AG10803 (cell line): ENCODE measurements at places on chromosomes 1 and 21.
A peak's percentile ranks its signal among the peaks of the same experiment; 100 is the strongest.

DNA sequence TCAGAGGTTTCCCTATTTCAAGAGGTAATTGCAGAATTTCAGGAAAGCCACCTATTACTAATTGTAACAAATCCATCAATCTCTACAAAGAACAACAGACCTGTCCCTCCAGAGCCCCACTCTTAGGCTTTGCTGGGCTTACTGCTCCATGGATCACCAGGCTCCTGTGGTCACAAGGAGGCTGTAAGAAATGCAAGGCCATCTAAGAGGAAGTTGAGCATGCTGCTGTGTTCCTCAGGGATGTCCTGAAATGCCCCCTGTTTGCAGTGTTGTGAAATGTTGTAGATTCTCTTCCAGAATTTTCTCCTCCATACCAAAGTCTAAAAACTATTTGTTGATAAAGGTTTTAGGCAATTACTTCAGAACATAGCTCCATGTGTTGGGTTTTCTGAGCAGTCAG, 24.4 kb upstream of the DUSP23 start:
- DNase-seq, result peak; percentile 79

- DNase-seq, result no peak
Measured at GRCh38 chr1:176177764-176178163, 29.3 kb downstream of the COP1 start.

- peak; percentile 33 for DNase-seq
Measured at GRCh38 chr1:177928194-177928593, 41.7 kb downstream of the SEC16B start.

GRCh38 chr21:32378956-32379355, 13.9 kb downstream of the URB1 start:
- peak; percentile 88 for DNase-seq

GRCh38 chr1:204384636-204385352, 25.1 kb upstream of the PLEKHA6 start:
- DNase-seq, result peak; percentile 70

GRCh38 chr1:156392452-156392853, 23.4 kb downstream of the RHBG start:
- DNase-seq, result no peak

- DNase-seq, result no peak
Measured at GRCh38 chr1:218514689-218515088, 169.6 kb downstream of the TGFB2 start.

DNA sequence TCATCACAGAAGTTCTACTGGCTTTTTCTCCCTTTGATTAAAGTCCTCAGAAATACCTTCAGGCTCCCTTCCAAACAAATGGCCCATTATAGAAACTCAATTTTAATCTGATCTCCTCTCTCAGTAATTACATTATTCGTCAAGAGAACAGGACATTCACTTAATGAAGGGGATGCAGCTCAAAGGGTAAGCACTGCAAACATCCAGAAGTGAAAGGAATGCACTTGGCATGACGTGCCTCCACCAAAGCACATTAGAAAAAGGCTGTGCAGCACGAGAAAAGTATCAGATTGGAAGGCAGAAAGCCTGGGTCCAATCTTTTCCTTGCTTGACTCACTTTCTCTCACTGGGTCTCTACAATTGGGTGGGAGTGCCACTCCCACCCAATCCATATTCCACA, 222.6 kb upstream of the BEND5 start:
- DNase-seq, result no peak

- DNase-seq, result peak; percentile 23
Measured at GRCh38 chr1:227068883-227069282, 128.8 kb downstream of the COQ8A start.

GRCh38 chr1:201376464-201377374, 761 bp downstream of the TNNT2 start:
- peak; percentile 4 for DNase-seq

DNA sequence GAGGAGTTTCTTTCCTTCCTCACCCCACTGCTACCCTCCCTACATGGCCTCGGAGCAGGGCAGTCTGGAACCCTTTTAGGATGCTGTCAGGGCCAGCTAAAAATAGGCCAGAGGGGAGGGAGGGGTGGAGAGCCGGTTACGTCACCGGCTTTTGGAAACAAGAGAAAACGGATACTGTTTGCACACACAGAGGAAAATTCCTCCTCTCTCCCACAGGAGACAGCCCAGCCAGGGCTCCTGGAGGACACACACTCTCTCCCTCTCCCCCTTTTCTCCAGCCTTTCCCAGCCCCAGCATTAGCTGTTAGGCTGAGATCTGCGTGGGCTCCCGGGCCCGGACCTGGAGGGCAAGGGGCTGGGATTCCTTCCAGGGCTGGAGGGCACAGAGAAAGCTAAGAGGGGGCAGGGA, 20.0 kb upstream of the ALDH4A1 start:
- DNase-seq, result peak; percentile 88

GRCh38 chr1:27408151-27408550, 15.7 kb downstream of the GPR3 start:
- DNase-seq, result no peak

DNA sequence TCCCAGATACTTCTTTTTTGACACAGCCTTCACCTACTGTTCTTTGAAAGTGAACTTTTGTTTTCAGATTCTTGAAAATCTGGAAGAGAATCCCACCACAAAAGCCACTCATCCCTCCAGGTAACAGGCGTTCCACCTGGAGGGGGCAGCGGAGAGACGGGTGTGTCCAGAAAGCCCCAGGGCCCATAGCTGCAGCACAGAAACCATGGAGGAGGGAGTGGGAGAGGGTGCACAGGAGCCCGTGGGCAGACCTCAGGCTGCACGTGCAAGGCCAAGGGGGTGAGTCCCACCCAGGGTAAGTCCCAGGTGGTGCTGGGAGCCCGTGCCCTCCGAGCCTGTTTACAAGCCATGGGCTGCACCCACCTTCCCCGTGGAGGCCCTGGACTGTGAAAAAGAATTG, 86.5 kb downstream of the PSMG1 start:
- no peak for DNase-seq

DNA sequence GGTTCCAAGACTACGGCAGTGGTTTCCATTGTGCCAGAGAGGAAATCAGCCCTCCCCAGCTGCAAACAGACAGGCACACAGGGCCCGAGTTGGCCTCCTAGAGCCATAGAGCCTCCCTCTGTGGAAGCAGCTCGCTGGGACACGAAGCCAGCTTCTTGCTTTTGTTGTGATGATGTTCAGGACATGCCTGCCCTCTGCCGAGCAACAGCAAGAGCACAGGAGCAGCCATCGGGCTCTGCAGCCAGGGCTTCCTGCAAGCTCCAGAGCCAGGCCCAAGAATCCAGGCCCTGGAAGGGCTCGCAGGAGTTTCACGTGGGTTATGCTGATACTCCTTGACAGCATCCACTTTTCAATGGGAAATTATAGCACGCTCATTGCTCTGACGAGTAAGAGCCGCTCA, 18.5 kb downstream of the NPHP4 start:
- DNase-seq, result peak; percentile 62

DNA sequence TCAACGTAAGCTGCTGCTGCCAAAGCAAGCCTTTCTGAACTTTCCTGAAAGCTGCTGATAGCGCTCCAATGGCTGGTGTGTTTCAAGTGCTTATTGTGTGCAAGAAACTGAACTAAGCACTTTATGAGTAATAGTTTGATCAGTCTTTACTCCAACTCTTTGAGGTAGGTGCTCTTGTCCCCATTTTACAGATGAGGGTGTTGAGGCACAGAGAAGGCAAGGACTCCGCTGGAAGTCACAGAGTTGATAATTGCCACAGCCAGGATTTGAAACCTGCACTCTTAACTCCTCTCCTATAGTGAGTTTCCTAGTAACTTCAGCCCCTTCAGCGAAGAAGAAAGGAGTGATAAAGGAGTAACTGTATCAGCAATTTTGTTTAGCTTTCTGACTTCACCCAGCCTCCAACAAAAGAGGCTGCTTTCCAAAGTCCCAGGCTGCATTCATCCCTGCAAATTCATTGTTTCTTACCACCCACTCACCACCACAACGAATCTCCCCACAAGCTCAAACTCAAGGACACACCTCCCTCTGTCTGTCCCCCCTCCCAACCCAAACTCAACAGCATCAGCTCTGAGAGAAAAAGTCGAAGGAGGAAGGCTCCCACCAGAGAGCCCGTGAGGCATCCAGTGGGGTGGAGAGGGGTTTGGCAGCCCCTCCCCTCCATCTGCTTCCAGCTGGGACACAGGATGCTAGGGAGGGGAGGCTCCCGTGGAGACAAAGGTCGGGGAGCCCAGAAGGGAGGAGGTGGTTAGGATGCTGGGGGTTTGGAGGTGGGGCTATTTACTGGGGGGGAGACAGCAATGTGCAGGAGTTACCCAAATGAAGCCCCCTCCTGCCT, 139.6 kb downstream of the NAV1 start:
- DNase-seq, result no peak

DNA sequence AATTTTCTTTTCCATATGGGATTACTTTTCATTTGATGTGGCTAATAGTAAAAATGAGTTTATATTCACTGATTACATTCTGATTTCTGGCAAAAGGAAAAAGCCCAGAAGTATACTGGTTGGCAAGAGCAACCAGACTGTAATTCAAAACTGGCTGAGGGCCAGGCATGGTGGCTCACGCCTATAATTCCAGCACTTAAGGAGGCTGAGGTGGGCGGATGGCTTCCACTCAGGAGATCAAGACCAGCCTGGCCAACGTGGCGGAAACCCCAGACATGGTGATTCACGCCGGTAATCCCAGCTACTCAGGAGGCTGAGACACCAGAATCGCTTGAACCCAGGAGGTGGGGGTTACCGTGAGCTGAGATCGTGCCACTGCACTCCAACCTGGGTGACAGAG, 14.5 kb downstream of the SYT11 start:
- peak; percentile 35 for DNase-seq

- no peak for DNase-seq
Measured at GRCh38 chr1:160862203-160863060, at the start of gene CD244. Gene CD244 (minus strand): TSS chr1:160862887. CDS start chr1:160862677, 210 bp downstream.

- no peak for DNase-seq
Measured at GRCh38 chr1:155254228-155254713, 1.0 kb downstream of the ENTREP3 start.

DNA sequence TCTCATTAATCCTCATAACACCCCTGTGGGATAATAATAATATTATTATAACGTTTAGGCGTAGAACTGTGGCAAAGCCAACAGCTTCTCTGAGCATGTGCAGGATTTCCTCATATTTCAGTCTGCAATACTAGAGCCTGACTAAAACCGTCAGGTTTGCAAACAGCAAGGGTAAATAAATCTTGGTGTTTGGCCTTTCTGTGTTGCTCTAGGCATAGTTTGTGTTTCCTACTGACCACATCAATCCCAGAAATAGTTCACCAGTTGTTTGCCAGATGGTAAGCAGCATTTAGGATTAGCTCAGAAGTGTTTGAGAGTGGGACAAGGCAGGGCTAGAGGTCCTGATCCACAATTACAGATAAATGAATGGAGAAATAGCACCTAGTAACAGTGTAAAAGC, 2.8 kb upstream of the KCNA3 start:
- no peak for DNase-seq

GRCh38 chr1:64956010-64956640, 10.2 kb downstream of the JAK1 start:
- peak; percentile 33 for DNase-seq

GRCh38 chr1:56897150-56898004, 42.8 kb downstream of the C8A start:
- no peak for DNase-seq

- DNase-seq, result peak; percentile 70
Measured at GRCh38 chr1:45669859-45670655, 16.3 kb downstream of the GPBP1L1 start.

GRCh38 chr21:17402937-17403336, 109.9 kb upstream of the CXADR start:
- peak; percentile 49 for DNase-seq

DNA sequence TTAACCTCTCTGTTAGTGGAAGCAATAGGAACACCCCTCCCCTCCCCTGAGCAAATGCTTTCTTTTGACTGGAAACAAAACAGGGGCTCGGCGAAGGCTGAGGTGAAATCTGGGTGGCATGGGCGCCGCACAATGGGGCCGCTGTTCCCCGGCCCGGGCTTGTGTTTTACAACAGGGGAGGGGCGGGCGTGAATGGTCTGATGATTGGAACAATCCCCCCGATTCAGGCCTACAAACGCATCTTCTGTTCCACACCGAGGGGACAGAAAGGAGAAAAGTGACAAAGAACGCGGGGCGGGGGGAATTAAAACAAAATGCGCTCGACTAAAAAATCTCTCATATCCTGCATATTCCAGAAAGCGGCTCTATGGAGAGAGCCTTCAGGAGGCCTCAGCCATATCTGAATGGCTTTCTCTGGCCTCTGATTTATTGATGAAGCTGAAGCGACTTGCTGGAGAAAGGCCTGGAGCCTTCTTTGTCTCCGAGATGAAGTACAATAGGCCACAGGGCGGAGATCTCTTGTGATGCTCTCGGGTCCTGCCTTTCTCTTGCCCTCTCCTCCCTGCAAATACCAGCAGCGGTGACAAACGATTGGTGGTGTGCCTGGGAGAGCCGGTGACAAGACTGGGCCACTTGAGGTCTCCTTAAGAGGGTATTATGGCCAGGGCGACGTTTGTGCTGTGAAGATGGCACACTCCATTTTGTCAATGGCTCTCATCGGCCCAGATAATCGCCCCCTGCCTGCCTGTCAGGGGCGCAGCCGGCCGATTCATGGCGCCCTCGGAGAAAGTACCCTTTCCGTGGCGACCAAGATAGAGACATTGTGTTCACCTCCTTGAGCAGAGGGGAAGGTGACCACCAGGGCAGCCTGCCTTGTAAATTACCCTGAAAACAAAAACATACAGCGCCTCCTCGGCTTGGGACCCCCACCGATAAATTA, 47.1 kb upstream of the OLIG2 start:
- DNase-seq, result no peak

DNA sequence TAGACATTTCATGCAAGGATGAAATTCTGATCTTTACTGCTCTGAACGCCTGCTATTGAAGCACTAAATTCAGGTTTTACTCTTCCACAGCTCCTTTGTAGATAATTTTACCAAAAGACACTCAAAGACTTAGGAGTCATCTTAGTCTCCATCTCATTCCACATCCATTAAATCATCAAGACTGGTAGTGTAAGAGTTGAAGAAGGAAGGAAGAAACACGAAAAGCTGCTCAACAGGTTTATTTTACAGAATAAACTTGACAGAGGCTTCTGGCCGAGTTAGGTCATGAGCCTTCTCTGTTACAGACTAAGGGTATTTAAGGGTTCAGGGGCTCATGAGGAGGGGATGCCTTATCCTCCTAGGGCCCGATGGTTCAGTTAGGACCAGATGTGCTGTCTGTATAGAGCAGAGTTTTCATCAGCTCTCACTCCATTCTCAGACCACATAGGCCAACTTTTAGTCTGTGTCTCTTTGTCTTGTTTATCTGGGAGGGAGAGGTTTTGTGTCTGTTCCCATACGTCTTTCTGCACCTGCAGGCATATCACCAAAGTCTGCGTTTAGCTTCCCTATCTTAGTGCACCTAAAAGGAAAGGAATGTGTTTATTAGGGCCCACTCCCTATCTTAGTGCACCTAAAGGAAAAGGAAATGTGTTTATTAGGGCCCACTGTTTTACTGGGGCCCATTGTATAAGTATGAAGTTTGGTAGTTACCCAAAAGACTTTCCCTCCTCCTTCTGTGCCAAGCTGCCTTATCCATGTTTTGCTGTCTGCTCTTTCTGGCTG, 57.4 kb upstream of the RGS18 start:
- DNase-seq, result no peak

DNA sequence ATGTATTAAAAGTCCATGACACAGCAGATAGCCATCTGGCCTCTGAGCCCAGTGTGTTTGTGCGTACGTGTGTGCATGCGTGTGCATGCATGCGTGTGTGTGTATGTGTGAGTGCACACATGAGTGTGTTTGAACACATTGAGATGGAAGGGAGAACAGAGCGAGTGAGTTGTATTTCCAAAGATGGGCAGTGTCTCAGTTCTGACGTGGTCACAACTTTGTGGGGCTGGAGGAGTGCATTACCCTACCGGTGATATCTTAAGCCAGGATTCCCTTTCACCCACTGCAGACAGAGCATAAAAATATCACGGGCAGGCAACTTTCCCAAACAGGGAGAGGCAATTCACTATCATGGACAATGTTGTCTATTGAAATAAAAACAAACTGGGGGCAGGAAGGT, 27.8 kb downstream of the IRF2BP2 start:
- DNase-seq, result no peak
